Keratinocyte (primary cell): ENCODE measurements at places on chromosomes 3 and 15. TPM values are rescaled to one million over a fixed set of nuclear protein-coding genes. Genes with fewer than 3 reads are reported as not detected.

GRCh38 chr15:71093054-71094024 lies 21.9 kb upstream of the THSD4 start:
- no peaks in the 10 kb centered on the region for H3K27me3 ChIP-seq
- no peaks in the 10 kb centered on the region for H3K36me3 ChIP-seq
- no peak overlapping the region for H3K4me3 ChIP-seq

DNA sequence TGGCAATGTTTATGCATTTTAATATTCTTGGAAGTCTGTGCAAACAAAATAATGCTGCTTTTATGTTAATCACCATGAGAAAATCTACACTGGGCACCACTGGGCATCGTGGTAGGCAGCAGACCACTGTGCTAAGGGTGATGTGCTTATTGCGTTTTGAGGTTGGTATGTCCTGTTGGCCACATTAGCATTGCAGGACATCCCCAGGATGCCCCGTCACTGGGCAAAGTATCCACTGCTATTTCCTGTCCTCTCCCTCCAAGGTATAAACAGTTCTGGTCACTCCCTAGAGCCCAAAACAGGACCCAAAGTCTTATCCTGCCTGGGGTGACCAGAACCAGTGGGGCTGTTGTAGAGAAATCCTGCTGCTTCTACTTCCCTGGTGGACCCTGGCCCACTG lies 284.2 kb upstream of the ROPN1 start:
- H3K27ac ChIP-seq: no peak overlapping the region
- DNase-seq: no peak
- no peak overlapping the region for H3K4me3 ChIP-seq
- no peaks in the 10 kb centered on the region for H3K4me1 ChIP-seq
- H3K36me3 ChIP-seq: no peaks in the 10 kb centered on the region

DNA sequence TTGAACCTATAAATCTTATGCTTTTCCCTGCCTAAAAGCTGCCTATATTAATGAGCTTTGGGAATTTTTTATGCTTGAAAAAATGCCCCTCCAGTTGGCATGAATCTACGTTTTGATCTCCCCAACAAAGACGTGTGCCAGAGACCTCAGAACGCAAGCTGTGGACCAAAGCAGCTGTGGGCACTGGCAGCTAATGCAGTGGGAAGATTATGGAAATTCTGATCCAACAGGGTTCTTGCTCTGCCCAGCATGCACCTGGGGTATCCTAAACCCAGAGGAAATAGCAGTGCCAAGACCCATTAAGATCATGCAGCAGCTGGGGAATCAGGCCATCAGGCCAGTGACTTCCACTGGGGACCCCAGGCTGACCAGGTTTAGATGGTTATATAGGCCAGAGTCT lies 423.0 kb downstream of the ZBBX start:
- H3K27ac ChIP-seq: no peak overlapping the region
- no peaks in the 10 kb centered on the region for H3K27me3 ChIP-seq
- no peaks in the 10 kb centered on the region for H3K36me3 ChIP-seq
- no peak overlapping the region for H3K4me3 ChIP-seq
- DNase-seq: no peak
- no peaks in the 10 kb centered on the region for H3K4me1 ChIP-seq

DNA sequence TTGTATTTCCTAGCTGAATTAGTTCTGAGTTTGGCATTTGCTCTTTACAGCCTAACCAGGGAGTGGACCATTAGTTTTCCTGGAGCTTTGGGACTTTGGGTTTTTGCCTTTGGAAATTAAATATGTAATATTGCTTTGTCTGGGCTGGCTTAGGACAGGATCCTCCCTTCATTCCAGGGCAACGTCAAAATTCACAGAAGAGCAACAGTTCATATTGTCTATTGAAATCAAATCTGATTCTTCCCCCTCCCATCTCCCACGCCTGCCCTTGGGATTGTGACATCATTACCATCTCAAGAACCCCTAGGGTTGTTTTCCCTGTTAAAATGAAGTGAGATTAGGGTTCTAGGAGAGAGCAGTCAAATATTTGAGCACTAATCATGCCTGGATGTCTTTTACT lies 194.1 kb downstream of the ROBO2 start:
- DNase-seq: no peak
- H3K27me3 ChIP-seq: no peaks in the 10 kb centered on the region
- no peaks in the 10 kb centered on the region for H3K36me3 ChIP-seq
- no peak overlapping the region for H3K4me3 ChIP-seq

DNA sequence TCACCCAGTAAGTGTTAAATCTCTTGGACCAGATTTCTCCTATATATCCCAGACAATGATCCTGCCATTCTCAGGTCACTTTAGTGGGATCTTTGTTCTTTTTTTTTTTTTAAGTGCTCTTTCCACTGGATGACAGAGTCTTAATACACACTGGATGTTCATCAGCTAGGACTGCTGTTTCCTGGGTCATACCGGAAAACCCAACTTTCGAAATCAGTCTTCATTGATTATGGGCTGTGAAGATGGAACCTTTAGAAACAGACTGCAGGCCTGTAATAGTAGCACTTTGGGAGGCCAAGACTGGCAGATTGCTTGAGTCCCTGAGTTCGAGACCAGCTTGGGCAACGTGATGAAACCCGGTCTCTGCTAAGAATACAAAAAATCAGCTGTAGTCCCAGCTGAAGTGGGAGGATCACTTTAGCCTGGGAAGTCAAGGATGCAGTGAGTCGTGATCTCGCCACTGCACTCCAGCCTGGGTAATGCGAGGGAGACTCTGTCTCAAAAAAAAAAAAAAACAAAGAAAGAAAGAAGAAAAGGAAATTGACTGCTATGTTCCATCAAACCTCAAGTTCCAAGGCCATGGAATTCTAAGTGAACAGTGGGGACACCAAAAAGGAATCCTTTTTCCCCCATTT lies 2.3 kb downstream of the EOGT start:
- H3K4me3 ChIP-seq: no peak overlapping the region
- DNase-seq: no peak
- H3K27me3 ChIP-seq: no peaks in the 10 kb centered on the region
- peaks cover 7% of the 10 kb centered on the region for H3K36me3 ChIP-seq
- peaks cover 40% of the 10 kb centered on the region for H3K4me1 ChIP-seq

DNA sequence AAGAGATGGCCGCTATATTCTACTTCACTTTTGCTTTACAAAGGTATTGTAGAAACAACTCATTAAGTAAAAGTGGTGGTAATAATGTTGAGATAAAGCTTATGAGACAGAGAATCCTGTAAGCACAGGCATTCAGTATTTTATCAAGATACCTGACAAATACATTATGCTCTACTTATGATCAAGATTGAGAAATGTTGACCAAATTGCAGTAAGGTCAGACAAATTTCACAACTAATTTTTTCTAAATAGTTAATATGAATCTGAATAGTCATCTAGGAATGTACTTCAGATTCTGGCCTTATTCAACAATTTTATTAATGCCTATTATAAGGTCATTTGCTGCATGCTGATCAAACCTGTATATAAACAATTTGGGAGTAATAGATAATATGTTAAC lies 95.1 kb upstream of the MBNL1 start:
- peaks cover 15% of the 10 kb centered on the region for H3K4me1 ChIP-seq
- H3K27me3 ChIP-seq: no peaks in the 10 kb centered on the region
- H3K27ac ChIP-seq: no peak overlapping the region
- no peak overlapping the region for H3K4me3 ChIP-seq
- no peaks in the 10 kb centered on the region for H3K36me3 ChIP-seq

DNA sequence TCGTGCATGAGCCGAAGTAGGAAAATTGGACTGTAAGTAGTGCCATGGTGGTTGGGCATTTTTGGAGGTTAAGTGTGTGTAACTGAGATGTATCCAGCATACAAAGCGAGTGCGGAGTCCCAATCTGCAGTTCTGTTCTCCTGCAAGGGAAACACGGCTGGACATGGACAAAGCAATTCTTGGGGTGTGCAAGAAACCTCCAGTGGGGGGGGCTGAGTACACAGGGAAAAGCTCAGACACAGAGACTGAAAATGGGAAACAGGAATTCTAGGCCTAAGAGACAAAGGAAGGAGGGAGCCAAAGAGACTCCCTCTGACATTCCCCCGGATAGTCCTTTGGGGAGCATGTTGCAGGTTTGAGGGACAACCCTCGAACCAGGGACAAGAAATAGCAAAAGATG lies 83.2 kb upstream of the PLSCR4 start:
- DNase-seq: no peak
- H3K27me3 ChIP-seq: no peaks in the 10 kb centered on the region
- H3K27ac ChIP-seq: no peak overlapping the region
- H3K4me3 ChIP-seq: no peak overlapping the region
- no peaks in the 10 kb centered on the region for H3K4me1 ChIP-seq
- no peaks in the 10 kb centered on the region for H3K36me3 ChIP-seq

GRCh38 chr3:108004647-108005046 lies 86.2 kb downstream of the CD47 start:
- H3K36me3 ChIP-seq: no peaks in the 10 kb centered on the region
- H3K27ac ChIP-seq: no peak overlapping the region
- no peak overlapping the region for H3K4me3 ChIP-seq
- H3K4me1 ChIP-seq: peaks cover 21% of the 10 kb centered on the region
- no peaks in the 10 kb centered on the region for H3K27me3 ChIP-seq

DNA sequence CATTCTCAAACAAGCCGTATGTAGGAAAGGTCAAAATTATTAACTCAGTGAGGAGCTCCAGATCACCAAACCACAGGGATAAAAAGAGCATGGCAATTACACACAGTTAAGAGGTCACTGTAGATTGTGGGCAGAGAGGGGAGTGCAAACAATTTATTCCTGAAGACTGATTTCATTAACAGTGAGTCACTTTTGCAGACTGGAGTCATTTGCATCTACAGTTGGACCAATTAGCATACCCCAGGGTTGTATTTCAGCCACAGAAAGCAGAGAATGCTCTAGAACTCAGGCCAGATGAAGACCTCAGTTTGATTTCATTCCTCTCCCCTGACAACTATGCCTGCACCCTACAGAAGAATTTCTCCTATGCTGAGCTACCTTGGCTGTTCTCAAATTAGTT lies 40.1 kb downstream of the SETMAR start:
- no peaks in the 10 kb centered on the region for H3K27me3 ChIP-seq
- no peak overlapping the region for H3K27ac ChIP-seq
- DNase-seq: no peak
- H3K4me1 ChIP-seq: no peaks in the 10 kb centered on the region
- no peak overlapping the region for H3K4me3 ChIP-seq

DNA sequence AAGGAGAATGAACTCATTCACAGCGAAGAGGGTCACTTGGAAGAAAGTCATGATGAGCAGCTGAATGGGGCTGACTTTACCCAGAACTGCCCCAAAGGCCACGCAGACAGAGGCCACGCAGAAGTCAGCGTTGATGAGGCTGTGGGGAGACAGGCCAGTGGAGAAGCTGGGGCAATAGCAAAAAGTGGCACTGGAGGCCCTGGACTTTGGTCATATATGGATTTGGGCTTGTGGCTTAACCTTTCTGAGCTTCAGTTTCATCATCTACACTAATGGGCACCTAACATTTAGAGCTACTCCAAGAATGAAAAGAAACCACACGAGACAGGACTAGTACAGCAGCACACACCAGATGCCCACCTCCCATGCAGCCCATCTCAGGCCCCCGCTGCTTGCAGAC lies 13.3 kb downstream of the RHCG start:
- H3K4me1 ChIP-seq: no peaks in the 10 kb centered on the region
- no peak overlapping the region for H3K4me3 ChIP-seq
- no peak overlapping the region for H3K27ac ChIP-seq
- H3K36me3 ChIP-seq: no peaks in the 10 kb centered on the region

GRCh38 chr15:77251662-77252061 lies 168.2 kb downstream of the PEAK1 start:
- no peaks in the 10 kb centered on the region for H3K36me3 ChIP-seq
- no peak overlapping the region for H3K4me3 ChIP-seq
- no peaks in the 10 kb centered on the region for H3K4me1 ChIP-seq
- H3K27me3 ChIP-seq: no peaks in the 10 kb centered on the region
- DNase-seq: no peak
- no peak overlapping the region for H3K27ac ChIP-seq

- no peak for DNase-seq
- H3K36me3 ChIP-seq: no peaks in the 10 kb centered on the region
- no peaks in the 10 kb centered on the region for H3K4me1 ChIP-seq
- no peak overlapping the region for H3K4me3 ChIP-seq
- H3K27me3 ChIP-seq: peaks cover 12% of the 10 kb centered on the region
Measured at GRCh38 chr15:69515926-69516325, 63.3 kb downstream of the RPLP1 start.

DNA sequence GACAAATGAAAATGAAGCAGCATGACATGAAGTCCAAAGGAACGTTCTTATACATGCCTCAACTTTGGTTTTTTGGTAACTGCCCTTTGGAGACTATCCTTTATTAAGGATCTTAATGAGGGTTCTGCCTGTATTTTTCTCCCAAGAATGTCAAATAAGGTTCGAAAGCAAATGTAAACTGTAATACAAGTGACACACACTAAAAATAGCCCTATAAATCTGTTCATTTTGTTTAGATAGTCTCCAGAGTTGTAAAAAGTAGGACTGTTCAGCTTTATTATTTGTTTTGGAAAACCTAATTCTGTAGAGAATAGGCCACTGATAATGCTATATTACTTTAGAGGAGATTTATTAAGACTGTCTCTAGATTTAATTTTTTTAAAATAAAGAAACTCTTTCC lies 80.5 kb upstream of the CDIN1 start:
- DNase-seq: no peak
- no peak overlapping the region for H3K4me3 ChIP-seq
- H3K4me1 ChIP-seq: no peaks in the 10 kb centered on the region
- H3K36me3 ChIP-seq: no peaks in the 10 kb centered on the region
- no peak overlapping the region for H3K27ac ChIP-seq

GRCh38 chr3:152199102-152199840 lies 69.5 kb upstream of the MBNL1 start:
- peaks cover 5% of the 10 kb centered on the region for H3K4me1 ChIP-seq
- DNase-seq: no peak
- no peak overlapping the region for H3K27ac ChIP-seq
- H3K36me3 ChIP-seq: no peaks in the 10 kb centered on the region
- H3K4me3 ChIP-seq: no peak overlapping the region
- H3K27me3 ChIP-seq: no peaks in the 10 kb centered on the region

- no peaks in the 10 kb centered on the region for H3K4me1 ChIP-seq
- H3K4me3 ChIP-seq: no peak overlapping the region
- no peak overlapping the region for H3K27ac ChIP-seq
- H3K27me3 ChIP-seq: no peaks in the 10 kb centered on the region
- no peak for DNase-seq
- H3K36me3 ChIP-seq: no peaks in the 10 kb centered on the region
Measured at GRCh38 chr3:111282024-111282423, 210.4 kb downstream of the NECTIN3 start.

GRCh38 chr15:51828621-51829375 lies 655 bp upstream of the TMOD3 start:
- no peaks in the 10 kb centered on the region for H3K27me3 ChIP-seq
- peaks cover 2% of the 10 kb centered on the region for H3K36me3 ChIP-seq
- H3K4me1 ChIP-seq: peaks cover 47% of the 10 kb centered on the region
- H3K4me3 ChIP-seq: peak overlapping the region; percentile 94

GRCh38 chr15:70035719-70036077 lies 62.0 kb downstream of the TLE3 start:
- H3K36me3 ChIP-seq: no peaks in the 10 kb centered on the region
- H3K27me3 ChIP-seq: peaks cover 55% of the 10 kb centered on the region
- no peak overlapping the region for H3K27ac ChIP-seq
- no peak for DNase-seq

GRCh38 chr3:12300137-12300536 lies 11.3 kb downstream of the PPARG start:
- H3K36me3 ChIP-seq: no peaks in the 10 kb centered on the region
- DNase-seq: no peak
- no peak overlapping the region for H3K27ac ChIP-seq
- no peak overlapping the region for H3K4me3 ChIP-seq
- H3K4me1 ChIP-seq: no peaks in the 10 kb centered on the region

Gene AMT
- polyA plus RNA-seq: 2.8 to 9.0 TPM (median 7.1 TPM) in 3 replicates

Gene ELL3
- polyA plus RNA-seq: 10.6 to 52.2 TPM (median 17.9 TPM) in 3 replicates

Gene GATM
- polyA plus RNA-seq: 0.53 to 1.2 TPM (median 0.60 TPM) in 3 replicates

Gene IGSF11
- polyA plus RNA-seq: 0.25 to 0.85 TPM (median 0.68 TPM) in 3 replicates

Gene KCNAB1
- polyA plus RNA-seq: 0.03 to 0.18 TPM (median 0.09 TPM) in 3 replicates
